ENCODE measurements at places on chromosomes 3 and 15. TPM values are rescaled to one million over a fixed set of nuclear protein-coding genes. Genes with fewer than 3 reads are reported as not detected.

GRCh38 chr3:120685411-120685810 lies 3.4 kb upstream of the HGD start:
- H3K27me3 ChIP-seq, result no peaks in the 10 kb centered on the region
- no peak overlapping the region for H3K27ac ChIP-seq
- H3K36me3 ChIP-seq, result no peaks in the 10 kb centered on the region
- H3K4me1 ChIP-seq, result peaks cover 6% of the 10 kb centered on the region
- no peak overlapping the region for H3K4me3 ChIP-seq
- DNase-seq, result no peak

DNA sequence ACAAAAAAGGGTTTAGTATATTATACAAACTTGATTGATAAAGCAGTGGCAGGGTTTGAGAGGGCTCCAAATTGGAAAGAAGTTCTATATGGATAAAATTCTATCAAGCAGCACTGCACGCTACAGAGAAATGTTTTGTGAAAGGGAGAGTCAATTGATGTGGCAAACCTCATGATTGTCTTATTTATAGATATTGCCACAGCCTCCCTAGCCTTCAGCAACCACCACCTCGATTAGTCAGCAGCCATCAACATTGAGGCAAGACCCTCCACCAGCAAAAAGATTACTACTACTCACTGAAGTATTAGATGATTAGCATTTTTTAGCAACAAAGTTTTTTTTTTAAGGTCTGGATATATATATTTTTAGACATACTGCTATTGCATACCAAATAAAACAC lies 296.7 kb downstream of the CHST2 start:
- H3K27ac ChIP-seq, result no peak overlapping the region
- no peaks in the 10 kb centered on the region for H3K27me3 ChIP-seq
- no peaks in the 10 kb centered on the region for H3K4me1 ChIP-seq
- no peak for DNase-seq
- no peak overlapping the region for H3K4me3 ChIP-seq

GRCh38 chr15:50906954-50907600 lies 1.4 kb upstream of the AP4E1 start:
- peaks cover 4% of the 10 kb centered on the region for H3K4me1 ChIP-seq
- peak overlapping the region; percentile 81 for H3K4me3 ChIP-seq
- H3K36me3 ChIP-seq, result no peaks in the 10 kb centered on the region
- peak; percentile 4 for DNase-seq

DNA sequence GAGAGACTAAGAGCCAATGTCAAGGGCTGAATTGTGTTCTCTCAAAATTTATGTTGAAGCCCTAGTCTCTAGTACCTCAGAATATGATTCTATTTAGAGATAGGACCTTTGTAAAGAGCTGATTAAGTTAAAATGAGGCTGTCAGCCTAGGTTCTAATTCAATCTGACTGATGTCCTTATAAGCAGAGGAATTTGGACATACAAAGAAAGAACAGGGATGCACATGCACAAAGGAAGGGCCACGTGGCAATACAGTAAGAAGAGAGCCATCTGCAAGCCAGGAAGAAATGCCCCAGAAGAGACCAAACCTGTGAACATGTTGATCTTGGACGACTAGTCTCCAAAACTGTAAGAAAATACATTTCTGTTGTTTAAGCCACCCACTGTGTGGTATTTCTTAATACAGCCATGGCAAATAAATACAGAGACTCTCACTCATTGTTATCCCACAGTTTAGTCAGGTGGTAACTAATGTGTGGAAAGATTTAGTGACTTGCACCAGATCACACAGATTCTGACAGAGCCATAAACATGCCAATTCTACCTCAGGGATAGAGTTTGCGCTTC lies 652.2 kb downstream of the NAALADL2 start:
- no peaks in the 10 kb centered on the region for H3K4me1 ChIP-seq
- no peaks in the 10 kb centered on the region for H3K36me3 ChIP-seq
- no peak overlapping the region for H3K4me3 ChIP-seq
- H3K27ac ChIP-seq, result no peak overlapping the region
- DNase-seq, result no peak

- peaks cover 14% of the 10 kb centered on the region for H3K4me1 ChIP-seq
- peak overlapping the region; percentile 53 for H3K27ac ChIP-seq
- no peaks in the 10 kb centered on the region for H3K27me3 ChIP-seq
Observed at GRCh38 chr15:34047893-34048775, 9.1 kb upstream of the AVEN start.

DNA sequence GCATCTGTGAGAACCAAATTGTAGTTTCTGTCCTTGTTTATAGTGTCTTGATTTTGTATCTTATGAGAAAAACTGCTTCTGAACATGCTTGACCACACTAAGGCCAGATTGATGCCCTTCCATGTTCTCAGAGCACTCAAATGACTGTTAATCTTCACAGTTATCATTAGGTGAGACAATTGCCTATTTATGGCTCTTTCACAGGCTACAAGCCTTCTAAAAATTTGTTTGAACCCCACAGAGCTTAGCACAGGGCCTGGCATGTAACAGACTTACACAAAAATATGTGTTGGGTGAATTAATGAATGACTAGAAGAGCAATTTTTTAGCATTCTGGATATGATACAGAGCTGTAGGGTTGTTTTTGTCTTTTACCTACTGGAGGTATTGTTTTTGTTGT lies 43.1 kb downstream of the BTLA start:
- no peak overlapping the region for H3K27ac ChIP-seq
- H3K36me3 ChIP-seq, result no peaks in the 10 kb centered on the region
- no peaks in the 10 kb centered on the region for H3K4me1 ChIP-seq
- DNase-seq, result no peak
- no peaks in the 10 kb centered on the region for H3K27me3 ChIP-seq
- H3K4me3 ChIP-seq, result no peak overlapping the region

GRCh38 chr3:184361932-184362667 lies 590 bp downstream of the POLR2H start:
- H3K27ac ChIP-seq, result peak overlapping the region; percentile 95
- H3K4me1 ChIP-seq, result peaks cover 7% of the 10 kb centered on the region
- peaks cover 12% of the 10 kb centered on the region for H3K36me3 ChIP-seq
- peak; percentile 38 for DNase-seq
- H3K4me3 ChIP-seq, result peak overlapping the region; percentile 56
- H3K27me3 ChIP-seq, result no peaks in the 10 kb centered on the region

GRCh38 chr3:72625602-72626337 lies 222.5 kb downstream of the SHQ1 start:
- peaks cover 5% of the 10 kb centered on the region for H3K27me3 ChIP-seq
- H3K36me3 ChIP-seq, result no peaks in the 10 kb centered on the region
- no peak overlapping the region for H3K4me3 ChIP-seq
- no peaks in the 10 kb centered on the region for H3K4me1 ChIP-seq
- H3K27ac ChIP-seq, result no peak overlapping the region

AGBL1 gene
- not detected for total RNA-seq

MUSTN1 gene
- total RNA-seq, result not detected

UQCC5 gene
- 1.1 TPM for total RNA-seq

Data from IMR-90 (cell line).